ENCODE measurements at places on chromosomes 3 and 15.

DNA sequence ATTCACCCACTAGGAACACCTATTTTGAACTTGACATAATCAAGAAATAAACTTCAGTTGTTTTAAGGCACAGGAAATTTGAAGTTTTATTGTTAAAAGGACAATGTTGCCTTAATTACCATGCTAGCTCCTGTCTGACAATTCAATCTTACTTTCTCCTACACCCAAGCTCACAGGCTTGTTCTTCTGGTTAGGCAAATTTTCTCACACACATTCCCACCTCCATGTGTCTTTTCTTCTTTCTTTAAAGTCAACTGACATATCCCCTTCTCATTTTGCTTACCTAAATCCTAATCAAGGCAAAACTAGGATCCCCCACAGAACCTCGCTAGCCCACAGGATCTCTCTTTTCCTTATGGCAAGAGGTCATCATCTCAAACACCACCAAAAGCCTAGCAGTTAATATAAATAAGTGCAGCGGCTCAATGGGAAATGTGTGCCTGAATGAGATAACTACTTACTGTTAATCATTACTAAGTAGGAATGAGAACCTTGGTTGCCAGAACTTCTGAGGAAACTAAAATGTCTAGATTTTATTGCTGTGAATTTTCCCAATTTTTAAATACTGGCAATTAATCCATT lies 189.3 kb downstream of the PLCH1 start:
- DNase-seq, result no peak

DNA sequence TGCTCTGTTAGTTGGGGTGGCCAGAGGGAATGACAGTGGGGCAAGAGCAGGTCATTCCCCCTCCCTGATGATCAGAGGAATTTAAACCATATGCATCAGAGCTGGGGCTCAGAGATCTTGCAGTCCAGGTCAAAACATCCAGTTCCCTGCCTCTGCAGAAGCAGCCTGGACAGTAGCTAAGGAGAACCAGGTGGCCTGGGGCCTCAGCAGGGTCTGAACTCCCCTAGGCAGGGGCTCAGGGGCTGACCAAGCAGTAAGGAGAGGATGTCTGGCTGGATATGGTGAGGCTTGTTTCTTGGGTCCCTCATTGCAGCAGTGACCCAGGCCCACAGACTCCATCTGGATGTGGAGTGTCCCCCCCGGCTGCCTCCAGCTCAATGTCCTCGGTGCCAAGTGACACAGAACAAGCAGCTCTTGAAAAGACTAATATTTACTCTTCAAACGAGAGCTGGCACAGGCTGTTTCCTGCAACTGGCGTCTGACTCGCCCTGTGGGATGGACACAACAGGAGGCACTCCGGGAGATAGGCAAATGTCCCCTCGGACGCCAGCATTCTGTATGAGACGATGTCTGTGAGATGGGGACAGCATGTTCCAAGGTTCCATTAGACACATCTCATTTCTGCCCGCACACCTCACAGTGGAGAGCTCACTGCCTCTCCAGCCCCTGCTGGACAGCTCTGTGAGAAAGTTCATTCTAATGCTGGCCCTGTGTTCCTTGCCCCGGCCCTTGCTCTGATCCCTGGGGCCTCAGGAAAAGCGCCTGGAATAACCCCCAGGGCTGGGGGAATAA lies 37.1 kb downstream of the SEC22C start:
- no peak for DNase-seq

GRCh38 chr3:144085964-144086363 lies 114.3 kb downstream of the DIPK2A start:
- no peak for DNase-seq

DNA sequence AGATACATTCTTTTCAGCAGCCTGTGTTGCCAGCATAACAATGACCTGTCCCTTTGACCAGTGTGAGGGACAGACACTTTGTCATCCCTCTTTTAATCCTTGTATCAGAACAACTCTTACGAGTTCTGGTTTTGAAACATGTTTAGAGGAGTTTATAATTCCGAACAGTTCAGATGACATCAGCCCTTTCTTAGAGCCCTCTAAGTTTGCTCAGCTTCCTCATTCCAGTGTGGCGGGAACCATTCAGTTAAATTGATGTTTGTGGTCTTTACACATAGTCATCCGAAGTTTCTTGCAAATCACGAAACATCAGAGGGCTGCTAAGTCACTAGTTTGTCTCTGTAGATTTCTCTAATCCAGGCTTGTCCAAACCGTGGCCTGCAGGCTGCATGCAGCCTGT lies 102.5 kb downstream of the AKAP13 start:
- DNase-seq, result no peak

GRCh38 chr3:67296039-67296892 lies 298.2 kb downstream of the KBTBD8 start:
- no peak for DNase-seq

DNA sequence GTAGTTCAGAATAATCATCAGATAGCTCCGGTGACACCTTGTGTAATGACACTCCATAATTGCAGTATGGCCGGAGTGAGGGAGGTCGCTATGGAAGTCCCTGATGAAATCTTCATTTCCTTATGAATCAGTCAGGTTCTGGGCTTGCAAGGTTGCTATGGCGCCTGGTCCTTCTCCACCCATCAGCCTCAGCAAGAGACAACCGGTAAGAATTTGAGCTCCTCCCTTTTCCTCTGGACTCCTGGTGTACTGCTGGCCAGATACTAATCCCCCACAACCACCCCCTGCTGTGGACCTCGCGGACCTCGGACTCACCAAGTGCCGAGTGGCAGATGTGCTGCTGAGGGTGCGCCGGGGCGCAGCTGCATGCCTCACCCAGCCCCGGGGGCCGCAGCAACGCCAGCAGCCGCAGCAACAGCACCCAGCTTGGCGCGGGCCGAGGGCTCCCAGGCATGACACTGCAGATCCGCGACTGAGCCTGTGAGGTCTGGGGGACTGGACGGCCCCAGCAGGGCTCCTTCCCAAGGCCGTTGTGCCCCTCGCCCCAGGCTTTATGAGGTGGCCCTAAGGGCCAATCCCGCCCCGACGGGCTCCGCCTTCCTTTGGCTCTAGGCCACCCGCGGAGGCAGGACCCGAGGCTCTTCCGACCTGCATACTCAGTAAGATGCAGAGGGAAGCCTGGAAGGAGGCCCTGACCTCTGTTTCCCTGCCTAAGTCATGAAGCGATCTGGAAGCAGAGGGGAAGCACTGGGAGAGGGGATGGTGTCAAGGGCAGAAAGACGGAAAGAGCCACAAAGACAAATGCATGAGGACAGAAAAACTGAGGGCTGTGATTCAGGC lies at the start of gene TIMP4:
Gene TIMP4, minus strand, starts transcription at position 526 of the 840 bp plus-strand sequence. Its CDS starts 72 bp downstream, at position 454.
- no peak for DNase-seq

GRCh38 chr15:97406841-97407240 lies 553.7 kb upstream of the ARRDC4 start:
- DNase-seq, result no peak

GRCh38 chr3:161540594-161540993 lies 44.0 kb downstream of the OTOL1 start:
- DNase-seq, result no peak

- no peak for DNase-seq
Observed at GRCh38 chr15:66961407-66961884, 104.0 kb upstream of the SMAD3 start.

- no peak for DNase-seq
Observed at GRCh38 chr3:126852511-126852910, 130.4 kb upstream of the PLXNA1 start.
